ENCODE measurements at places on chromosomes 13 and 19.

DNA sequence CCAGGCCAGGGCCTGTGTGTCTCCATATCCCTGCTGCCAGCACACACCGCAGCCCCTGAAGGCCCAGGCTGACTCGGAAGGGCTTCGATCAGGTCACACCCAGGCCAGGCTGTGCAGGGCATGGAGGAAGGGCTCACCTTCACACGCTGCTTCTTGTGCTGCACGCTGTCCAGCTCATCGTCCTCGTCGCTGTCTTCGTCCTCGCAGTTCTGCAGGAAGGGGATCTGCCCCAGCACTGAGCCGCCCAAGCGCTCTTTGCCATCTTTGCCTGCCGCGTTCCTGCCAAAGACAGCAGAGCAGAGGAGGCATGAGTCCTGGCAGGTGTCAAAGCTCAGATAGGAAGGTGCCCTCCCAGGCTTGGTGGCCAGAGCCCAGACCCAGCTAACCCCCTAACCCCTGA lies 13.7 kb upstream of the PRKD2 start:
- no peak for DNase-seq

DNA sequence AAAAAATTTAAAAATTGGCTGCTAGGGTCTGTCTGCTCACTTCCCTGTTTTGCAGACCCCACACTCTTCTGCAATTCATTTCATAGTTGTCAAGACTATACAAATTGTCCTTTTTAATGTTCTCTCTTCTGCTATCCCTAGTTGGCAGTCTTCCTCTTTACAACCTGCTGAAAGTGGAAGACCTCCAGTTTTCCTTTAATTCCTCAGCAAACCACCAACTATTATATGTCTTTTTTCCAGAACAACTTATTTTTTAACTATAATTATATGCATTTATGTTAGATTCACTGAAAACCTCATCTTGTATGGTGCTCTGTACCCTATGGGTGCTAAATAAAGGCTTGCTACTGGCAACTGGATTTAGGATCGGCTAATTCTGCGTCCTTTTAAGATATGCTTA lies 1.1 kb upstream of the PHF11 start:
- peak; percentile 42 for DNase-seq

DNA sequence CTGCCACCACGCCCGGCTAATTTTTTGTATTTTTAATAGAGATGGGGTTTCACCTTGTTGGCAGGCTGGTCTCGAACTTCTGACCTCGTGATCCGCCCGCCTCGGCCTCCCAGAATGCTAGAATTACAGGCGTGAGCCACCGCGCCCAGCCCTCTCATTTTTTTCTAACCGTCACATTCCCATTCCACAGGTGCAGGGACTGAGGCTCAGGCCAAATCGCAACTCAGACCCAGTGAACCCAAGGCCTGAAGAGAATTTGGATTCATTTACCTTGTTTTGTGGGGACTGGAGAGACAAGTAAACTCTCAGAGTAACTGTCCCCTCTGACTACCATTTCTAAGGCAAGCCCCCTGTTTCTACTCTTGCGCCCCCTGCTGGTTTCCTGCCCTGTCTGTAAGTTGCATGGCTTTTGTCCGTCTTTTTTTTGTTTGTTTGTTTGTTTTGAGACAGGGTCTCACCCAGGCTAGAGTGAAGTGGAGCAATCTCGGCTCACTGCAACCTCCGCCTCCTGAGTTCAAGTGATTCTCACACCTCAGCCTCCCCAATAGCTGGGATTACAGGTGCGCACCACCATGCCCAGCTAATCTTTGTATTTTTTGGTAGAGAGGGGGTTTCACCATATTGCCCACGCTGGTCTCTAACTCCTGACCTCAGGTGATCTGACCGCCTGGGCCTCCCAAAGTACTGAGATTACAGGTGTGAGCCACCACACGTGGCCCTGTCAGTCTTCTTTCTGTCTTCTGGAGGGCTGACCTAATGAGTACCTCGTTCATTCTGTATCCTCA lies 2.3 kb upstream of the STRN4 start:
- peak; percentile 91 for DNase-seq

DNA sequence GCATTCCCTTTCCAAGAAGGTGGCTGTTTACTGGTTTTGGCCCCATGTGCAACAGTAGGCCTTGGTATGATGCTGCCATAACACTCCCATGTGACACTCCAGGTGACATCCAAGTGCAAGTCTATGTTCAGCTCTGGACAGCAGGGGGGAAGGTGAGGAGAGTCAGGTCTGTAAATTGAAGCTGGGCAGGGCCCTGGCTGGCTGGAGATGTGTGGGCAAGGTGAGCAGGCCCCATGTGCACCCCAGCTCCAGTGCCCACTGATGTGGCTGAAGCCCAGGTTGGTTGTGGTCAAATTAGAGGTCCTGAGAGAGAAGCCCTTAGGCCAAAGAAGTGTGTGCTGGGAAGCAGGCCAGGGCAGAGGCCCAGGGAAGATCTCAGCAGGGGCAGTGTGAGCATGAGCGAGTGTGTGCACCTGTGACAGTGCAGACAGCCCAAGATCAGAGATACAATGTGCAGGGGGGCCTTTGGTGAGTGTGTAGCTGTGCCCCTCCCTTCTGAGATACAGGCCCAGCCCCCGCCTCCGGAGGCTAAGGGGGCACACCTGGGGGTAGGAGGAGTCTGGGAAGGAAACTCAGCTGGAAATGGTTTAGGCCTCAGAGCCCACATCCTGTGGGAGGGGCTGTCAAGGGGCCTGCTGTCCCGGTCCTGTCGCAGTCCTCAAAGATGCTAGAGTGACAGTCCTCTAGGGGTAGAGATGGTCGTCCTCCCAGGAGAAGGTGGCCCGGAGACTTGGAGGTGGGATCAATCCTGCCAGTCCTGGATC lies 18.6 kb downstream of the DEDD2 start:
- DNase-seq, result peak; percentile 68

DNA sequence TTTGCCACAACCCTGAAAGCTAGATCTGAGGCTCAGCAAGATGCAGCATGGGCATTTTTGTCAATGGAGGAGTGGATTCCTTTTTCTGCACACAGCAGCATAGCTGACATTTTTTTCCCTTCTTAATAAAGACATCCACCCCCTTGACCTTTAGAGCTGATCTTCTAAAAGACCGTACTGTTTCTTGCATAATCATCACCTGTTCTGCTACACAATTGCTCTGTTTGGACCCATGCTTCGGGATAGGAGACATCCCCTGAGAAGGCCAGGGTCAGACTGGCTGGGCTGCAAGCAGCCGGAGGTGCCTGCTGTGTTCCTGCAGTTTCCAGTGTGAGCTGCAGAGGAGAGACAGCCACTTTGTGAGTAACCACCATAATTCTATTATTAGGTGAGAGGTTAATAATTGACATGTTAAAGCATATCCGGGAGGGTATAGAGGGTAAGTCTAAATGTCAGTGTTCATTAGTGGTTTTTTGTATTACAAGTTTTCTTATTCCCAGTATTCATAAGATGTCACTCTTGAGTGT lies 108.5 kb upstream of the C1QTNF9B start:
- DNase-seq, result no peak

DNA sequence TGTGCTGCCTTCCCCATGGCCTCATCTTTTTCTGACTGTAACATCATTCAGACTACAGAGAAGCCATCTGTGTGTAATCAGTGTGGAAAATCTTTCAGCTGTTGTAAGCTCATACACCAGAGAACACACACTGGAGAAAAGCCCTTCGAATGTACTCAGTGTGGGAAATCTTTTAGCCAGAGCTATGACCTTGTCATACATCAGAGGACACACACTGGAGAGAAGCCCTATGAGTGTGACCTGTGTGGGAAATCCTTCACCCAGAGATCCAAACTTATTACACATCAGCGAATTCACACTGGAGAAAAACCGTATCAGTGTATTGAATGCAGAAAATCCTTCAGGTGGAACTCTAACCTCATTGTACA lies 17.2 kb upstream of the ZNF8 start:
- DNase-seq, result no peak

DNA sequence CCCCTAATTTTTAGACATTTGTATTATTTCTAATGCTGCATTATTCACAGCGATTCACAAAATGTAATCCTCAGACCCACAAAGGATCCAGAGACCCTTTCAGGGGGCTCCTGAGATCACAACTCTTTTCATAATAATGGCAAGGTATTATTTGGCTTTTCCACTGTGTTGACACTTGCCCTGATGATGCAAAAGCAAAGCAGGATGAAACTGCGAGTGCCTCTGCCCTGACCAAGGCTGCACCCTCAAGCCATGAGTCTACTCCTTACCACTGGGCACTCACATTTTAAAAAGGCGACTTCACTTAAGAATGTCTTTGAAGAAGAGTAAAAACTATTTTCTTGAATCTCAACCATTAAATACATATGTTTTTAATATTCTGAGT lies 11.4 kb downstream of the ELF1 start:
- peak; percentile 49 for DNase-seq

DNA sequence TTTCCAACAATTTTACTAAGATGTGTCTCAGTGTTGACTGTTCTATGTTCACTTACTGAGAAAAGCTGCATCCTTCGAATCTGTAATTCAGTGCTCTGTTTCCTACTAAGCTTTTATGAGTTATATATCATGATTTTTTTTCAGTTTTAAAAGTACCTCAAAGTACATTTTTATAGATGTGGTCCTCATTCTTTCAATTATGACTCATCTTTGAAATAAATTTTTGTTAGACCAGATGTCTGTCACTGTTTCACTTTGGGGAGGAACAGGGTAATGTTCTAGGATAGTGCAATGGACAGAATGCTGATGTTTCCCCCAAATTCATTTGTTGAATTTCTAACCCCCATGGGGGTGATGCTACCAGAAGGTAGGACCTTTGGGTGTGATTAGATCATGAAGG lies 74.8 kb downstream of the NALCN start:
- no peak for DNase-seq

- DNase-seq, result no peak
These were observed 769 bp upstream of the TMEM272 start for GRCh38 chr13:51845574-51846318.

- DNase-seq, result no peak
These were observed 6.6 kb downstream of the PCCA start for GRCh38 chr13:100095498-100095897.

All from hematopoietic multipotent progenitor cell treated with erythropoietin and hydrocortisone succinate and interleukin-3 and kit ligand, for 6 days (in vitro differentiated cells).